ENCODE measurements at places on chromosomes 12 and 14. TPM values are rescaled to one million over a fixed set of nuclear protein-coding genes. Genes with fewer than 3 reads are reported as not detected.

DNA sequence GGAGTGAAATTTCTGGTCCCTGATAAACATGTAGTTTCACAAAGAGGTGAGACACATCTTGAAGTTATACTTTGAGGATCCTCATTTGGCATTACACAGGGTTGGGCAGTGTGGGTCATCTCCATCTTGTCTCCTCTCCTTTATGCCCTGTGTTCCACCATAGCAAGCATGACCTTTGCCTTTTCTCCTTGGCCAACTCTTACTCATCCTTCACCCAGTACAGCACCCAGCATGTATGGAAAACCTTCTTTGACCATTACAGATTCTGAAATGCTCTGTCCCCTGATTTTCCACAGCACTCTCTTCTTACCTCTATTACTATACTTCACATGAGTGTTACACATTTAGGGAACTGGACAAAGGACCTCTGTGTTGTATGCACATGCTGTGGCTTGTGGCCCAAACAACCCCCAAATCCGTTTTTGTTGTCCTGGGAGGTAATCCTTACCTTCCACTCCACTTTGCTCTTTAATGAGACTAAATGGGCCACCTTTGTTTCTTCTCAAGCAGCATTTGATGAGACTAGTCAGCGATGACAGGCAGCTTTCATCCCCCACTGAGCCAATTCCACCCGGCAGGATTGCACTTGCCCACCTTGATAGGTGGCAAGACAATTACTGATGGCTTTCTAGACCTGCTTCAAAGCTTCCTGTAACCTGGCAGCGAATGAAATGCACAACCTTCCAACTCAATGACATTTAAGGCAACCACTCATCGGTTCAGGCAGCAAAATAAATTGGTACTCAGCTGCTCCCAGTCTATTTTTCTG is 163.5 kb downstream of the MON2 start:
- no peak for DNase-seq
- H3K27me3 ChIP-seq: no peaks in the 10 kb centered on the region
- H3K4me1 ChIP-seq: peaks cover 7% of the 10 kb centered on the region
- peaks cover 2% of the 10 kb centered on the region for H3K36me3 ChIP-seq
- H3K27ac ChIP-seq: no peak overlapping the region
- no peak overlapping the region for H3K4me3 ChIP-seq

DNA sequence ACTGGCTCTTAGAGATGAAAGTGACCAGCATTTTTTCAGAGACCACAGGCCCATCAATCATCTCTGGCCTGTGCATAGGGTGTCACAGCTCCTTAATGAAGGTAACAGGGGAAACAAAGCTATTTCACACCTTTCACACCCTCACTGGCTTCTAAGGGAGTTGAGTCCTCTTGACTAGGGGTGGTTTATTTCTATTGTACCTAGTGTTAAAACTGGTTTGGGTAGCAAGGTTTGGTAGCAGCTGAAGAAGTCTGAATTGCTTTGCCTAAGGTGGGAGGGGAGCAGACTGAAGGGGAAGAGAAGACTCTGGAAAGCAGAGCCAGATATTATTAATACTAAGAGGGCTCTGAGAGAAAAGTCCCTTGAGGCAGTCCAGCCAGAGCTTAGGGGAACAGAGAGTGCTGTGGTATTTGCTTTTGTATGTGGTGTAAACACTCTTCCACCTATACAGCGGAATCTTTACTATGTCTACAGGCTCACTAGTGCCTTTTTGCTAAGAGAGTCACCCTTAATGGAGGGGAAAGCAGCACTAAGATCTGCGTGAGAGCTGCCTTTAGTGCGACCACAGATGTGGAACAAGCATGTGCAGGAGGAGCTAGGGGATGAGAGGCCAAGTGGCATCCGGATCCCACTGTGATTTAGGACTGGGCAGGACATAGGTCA is 95.8 kb downstream of the STXBP6 start:
- DNase-seq: no peak
- no peak overlapping the region for H3K27ac ChIP-seq
- H3K4me1 ChIP-seq: no peaks in the 10 kb centered on the region

GRCh38 chr14:47044841-47045240 is 393.3 kb upstream of the RPL10L start:
- H3K4me1 ChIP-seq: no peaks in the 10 kb centered on the region
- no peak overlapping the region for H3K4me3 ChIP-seq
- DNase-seq: no peak
- no peaks in the 10 kb centered on the region for H3K36me3 ChIP-seq

DNA sequence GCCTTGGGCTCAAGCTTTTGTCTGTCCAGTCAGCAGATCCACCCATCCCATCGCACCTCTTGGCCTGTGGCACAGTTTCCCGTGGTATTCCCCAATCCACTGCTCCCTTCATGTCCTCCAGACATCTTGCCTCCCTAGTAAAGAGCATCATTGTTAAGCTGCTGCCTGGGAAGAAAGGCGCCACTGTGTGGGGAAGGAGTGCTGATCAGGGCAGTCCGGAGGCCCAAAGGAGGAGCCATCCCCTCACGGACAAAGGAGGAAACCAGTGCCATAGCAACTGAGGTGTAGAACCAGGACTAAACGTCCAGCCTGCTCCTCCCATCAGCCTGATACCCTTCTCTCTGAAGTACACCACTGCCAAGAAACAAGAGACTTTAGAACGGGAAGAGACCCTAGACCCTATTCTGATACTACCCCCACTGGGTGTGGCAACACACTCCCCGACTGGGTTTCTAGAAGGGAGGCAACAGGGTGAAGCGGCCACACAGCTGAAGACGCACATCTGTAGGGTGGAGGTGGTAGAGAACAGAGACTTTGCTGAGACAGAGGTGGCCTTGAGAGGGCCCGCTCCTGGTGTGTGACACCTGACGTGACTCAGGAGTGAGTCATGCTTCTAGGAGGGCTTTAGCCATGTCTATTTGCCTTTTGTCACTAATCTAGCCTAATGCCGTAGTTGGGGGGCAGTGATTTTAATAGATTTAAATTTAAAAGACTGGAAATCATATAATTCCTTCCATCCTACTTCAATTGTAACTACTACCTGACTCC is 185.0 kb downstream of the DPF3 start:
- DNase-seq: peak; percentile 18
- no peak overlapping the region for H3K4me3 ChIP-seq
- peaks cover 7% of the 10 kb centered on the region for H3K4me1 ChIP-seq

DNA sequence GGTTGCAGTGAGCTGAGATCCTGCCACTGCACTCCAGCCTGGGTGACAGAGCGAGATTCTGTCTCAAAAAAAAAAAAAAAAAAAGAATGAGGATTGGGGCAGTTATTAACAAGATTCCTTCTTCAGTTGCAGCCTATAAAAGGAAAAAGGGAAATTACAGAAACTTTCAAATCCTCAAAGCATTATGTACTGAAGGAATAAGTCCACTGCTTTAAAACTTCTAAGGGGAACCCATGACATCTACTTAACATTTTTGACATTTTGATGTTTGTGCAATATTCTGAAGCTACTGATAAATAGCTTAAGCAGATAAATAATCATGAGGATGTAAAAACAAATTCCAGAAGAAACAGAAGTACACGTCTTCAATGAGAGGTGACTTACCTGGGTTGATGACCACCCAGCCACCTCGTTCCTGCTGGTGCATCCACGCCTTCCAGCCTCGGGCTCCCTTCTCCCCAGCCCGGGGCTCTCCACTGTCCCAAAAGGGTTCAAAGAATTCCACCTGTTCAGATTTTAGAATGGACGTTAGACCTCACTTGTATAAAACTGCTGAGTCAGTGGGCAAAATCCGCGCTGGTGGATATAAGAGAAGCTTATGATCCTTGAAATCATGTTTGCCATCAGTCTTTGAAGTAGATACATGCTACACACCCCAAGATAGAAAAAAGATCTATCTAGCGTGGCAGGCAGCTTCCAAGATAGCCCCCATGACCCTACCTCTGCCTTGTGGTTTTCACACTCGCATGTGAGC is 33.7 kb downstream of the NRDE2 start:
- no peaks in the 10 kb centered on the region for H3K27me3 ChIP-seq
- H3K36me3 ChIP-seq: peaks cover 61% of the 10 kb centered on the region
- no peaks in the 10 kb centered on the region for H3K4me1 ChIP-seq
- no peak for DNase-seq

- no peaks in the 10 kb centered on the region for H3K27me3 ChIP-seq
- H3K36me3 ChIP-seq: no peaks in the 10 kb centered on the region
- H3K27ac ChIP-seq: no peak overlapping the region
Observed at GRCh38 chr14:89128311-89129026, 288.6 kb downstream of the FOXN3 start.

GRCh38 chr14:78090864-78091263 is 79.3 kb upstream of the NRXN3 start:
- DNase-seq: no peak
- H3K4me3 ChIP-seq: no peak overlapping the region
- H3K36me3 ChIP-seq: no peaks in the 10 kb centered on the region
- H3K4me1 ChIP-seq: no peaks in the 10 kb centered on the region
- H3K27me3 ChIP-seq: peaks cover 58% of the 10 kb centered on the region

GRCh38 chr12:5925646-5926045 is 19.4 kb downstream of the ANO2 start:
- no peaks in the 10 kb centered on the region for H3K36me3 ChIP-seq
- no peak overlapping the region for H3K4me3 ChIP-seq
- no peak for DNase-seq
- no peak overlapping the region for H3K27ac ChIP-seq
- no peaks in the 10 kb centered on the region for H3K27me3 ChIP-seq

- H3K36me3 ChIP-seq: no peaks in the 10 kb centered on the region
- peak; percentile 55 for DNase-seq
- H3K4me1 ChIP-seq: no peaks in the 10 kb centered on the region
Observed at GRCh38 chr12:77402716-77403115, 337.3 kb upstream of the E2F7 start.

DNA sequence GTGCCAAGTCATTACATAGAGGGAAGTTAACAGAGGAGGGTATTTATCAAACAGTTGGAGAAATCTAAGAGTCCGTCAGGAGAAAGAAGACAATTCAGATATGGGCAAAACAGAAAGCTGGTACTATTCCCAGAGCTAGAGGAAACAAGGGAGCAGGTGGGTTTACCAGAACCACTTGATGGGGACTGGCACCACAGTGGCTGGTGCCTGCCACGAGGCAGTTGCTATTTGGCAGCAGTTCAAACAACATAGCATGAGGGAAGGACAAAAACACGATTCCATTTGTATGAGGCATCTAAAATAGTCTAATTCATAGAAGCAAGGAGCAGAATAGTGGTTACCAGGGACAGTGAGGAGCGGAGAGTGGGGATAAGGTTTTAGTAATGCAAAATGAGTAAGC is 24.6 kb upstream of the KLRD1 start:
- no peak overlapping the region for H3K27ac ChIP-seq
- no peak for DNase-seq
- H3K4me1 ChIP-seq: peaks cover 19% of the 10 kb centered on the region
- H3K27me3 ChIP-seq: no peaks in the 10 kb centered on the region
- no peak overlapping the region for H3K4me3 ChIP-seq
- peaks cover 6% of the 10 kb centered on the region for H3K36me3 ChIP-seq

DNA sequence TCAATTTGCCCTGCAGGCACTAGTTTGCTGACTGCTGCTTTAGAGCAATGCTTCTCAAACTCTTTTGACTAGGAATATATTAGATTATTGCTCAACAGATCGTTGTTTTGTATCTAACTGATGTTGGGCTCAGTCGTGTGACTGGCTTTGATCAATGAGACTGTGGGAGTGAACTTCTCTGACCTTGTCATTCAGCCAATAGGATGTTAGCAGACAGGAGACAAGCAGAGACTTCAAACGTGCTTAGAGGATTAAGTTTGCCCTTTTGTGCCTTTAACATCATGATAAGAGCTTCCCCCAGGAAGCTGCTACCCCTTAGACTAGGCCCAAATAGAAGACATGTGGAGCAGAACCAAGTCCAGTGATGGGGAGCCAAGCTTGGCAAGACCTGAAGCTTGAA is 76.7 kb upstream of the ELK3 start:
- no peaks in the 10 kb centered on the region for H3K36me3 ChIP-seq
- H3K4me1 ChIP-seq: peaks cover 6% of the 10 kb centered on the region
- H3K27ac ChIP-seq: no peak overlapping the region
- H3K4me3 ChIP-seq: no peak overlapping the region

GRCh38 chr14:24390701-24391468 is 7.9 kb upstream of the NYNRIN start:
- DNase-seq: peak; percentile 18
- no peak overlapping the region for H3K4me3 ChIP-seq
- no peaks in the 10 kb centered on the region for H3K27me3 ChIP-seq
- no peak overlapping the region for H3K27ac ChIP-seq

- DNase-seq: no peak
- no peak overlapping the region for H3K27ac ChIP-seq
- no peaks in the 10 kb centered on the region for H3K4me1 ChIP-seq
- H3K27me3 ChIP-seq: peaks cover 61% of the 10 kb centered on the region
- no peaks in the 10 kb centered on the region for H3K36me3 ChIP-seq
Observed at GRCh38 chr12:227286-227915, 13.4 kb upstream of the SLC6A12 start.

GRCh38 chr12:108629824-108630476 is 3.7 kb downstream of the SELPLG start:
- H3K27me3 ChIP-seq: no peaks in the 10 kb centered on the region
- H3K4me3 ChIP-seq: no peak overlapping the region
- DNase-seq: peak; percentile 81
- H3K4me1 ChIP-seq: peaks cover 15% of the 10 kb centered on the region
- peak overlapping the region; percentile 1 for H3K27ac ChIP-seq

DNA sequence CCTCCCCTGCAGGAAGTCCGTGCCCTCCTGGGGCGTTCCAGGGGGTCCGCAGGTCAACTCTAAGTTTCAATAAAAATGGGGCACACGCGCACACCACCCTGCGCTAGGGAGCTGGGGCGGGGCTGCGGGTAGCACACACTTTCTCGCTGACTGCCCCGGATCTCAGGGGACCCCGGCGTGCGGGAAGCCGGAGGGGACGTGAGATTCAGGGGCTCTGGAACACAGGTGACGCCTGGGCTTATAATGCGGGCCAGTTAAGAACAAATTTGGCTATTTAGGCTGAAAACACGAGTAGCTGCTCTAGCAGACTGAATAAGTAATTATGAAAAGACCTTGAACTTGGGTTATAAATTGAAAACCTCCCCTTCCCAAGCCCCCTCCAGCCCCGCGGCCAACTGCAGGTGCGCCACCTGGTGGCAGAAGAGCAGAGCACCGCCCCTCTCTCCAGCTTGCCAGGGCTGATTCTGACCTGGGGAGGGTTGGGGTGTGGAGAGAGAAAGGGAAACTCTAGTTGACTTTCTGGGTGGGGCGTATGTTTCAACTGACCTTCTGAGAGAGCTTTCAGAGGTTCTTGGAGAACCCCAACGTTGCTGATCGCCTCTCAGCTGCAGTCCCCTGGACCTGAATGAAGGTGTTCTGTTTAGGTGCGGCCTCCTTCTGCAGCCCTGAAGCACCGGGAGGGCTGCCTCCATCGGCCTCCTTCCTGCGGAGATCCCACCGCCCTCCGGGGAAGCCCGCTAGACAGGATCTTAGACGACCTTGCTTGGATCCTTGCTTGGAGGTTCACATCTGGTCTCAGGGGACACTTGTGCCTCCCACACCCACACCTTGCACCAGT is 118.4 kb upstream of the EVL start:
- no peaks in the 10 kb centered on the region for H3K36me3 ChIP-seq
- peak; percentile 43 for DNase-seq
- H3K4me1 ChIP-seq: peaks cover 6% of the 10 kb centered on the region
- no peak overlapping the region for H3K27ac ChIP-seq
- no peaks in the 10 kb centered on the region for H3K27me3 ChIP-seq
- no peak overlapping the region for H3K4me3 ChIP-seq

The OVCH1 gene
- 1.9 TPM for total RNA-seq

The POTEG gene
- not detected for total RNA-seq

The KRT78 gene
- not detected for total RNA-seq

The GPR135 gene
- 7.7 TPM for total RNA-seq

The WIF1 gene
- not detected for total RNA-seq

Data from MCF 10A (cell line).